ENCODE measurements at places on chromosomes 11 and 22.

- no peak for DNase-seq
Observed at GRCh38 chr11:12279672-12280108, 97.7 kb upstream of the PARVA start.

- DNase-seq: no peak
Observed at GRCh38 chr11:128886406-128887124, 4.6 kb upstream of the KCNJ5 start.

GRCh38 chr11:69278091-69278867 lies 15.7 kb upstream of the MYEOV start:
- DNase-seq: no peak

DNA sequence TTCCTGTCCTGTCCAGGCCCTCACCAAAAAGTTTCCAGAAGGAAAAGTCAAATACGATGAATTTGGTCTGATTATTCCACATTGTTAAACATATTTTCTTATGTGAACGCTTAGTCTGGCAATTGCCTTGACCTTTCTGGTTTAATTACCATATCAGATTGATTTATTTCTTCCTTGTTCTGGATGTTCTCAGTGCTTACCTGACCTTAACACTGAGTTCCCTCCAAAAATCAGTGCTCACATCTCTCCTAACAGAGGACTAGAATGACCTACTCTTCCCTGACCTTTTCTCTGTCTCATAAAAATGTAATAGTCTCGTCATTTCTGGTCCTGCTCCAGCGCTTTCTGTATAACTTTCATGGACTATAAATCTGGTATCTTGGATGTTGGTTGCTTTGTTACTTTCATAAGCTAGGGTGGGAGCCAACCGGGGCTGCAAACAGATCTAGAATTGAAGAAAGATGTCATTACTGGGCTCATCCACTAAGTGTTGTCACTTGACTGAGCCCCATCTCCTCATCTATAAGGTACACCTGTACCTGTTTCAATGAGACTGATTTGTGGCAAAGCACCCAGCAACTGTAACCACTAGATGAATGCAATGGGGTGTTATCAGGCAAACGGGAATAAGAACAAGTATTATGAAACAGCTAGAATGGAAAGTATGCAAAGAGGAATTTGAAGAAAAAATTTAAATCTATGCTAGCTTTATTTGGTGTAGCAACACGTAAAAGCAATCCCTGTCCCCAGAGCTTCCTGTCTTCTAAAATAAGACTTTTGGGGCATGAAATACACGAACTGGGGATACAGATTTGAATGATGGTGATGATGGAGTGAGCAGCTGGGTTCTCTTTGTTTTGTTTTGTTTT lies 2.4 kb downstream of the FADS2 start:
- no peak for DNase-seq

GRCh38 chr11:60699284-60699691 lies at the start of gene MS4A8:
MS4A8 (plus strand) TSS chr11:60699612; CDS start chr11:60700861, 1,249 bp downstream.
- no peak for DNase-seq

GRCh38 chr11:90453525-90453924 lies 230.7 kb upstream of the CHORDC1 start:
- no peak for DNase-seq

DNA sequence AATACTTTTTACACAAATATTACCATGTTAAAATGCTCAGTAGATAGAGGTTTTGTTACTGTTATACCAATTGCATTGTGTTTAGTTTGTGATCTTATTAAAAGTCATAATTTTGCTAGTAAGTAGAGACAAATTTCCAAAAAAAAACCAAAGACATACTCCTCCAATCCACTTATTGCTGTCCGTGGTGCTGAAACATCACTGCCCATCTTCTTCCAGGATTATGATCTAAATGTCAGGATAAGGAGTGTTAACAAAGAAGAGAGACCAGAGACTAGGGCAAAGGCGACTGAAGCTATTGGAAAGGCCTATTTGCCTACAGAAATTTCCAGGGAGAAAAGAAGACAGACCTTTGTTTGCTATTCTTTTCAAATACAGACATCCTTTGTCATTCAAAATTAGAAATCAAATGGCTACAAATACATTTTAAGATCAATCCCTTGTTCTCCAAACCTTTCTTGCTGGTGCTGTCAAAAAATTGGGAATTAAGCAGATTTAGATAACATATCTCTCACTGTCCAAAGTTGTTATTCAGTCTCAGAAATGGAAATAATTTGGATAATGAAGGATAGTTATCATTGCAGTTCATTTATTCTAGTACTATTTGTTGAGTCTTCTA lies 199.7 kb downstream of the C11orf91 start:
- no peak for DNase-seq

GRCh38 chr22:38706101-38706900 lies 557 bp downstream of the GTPBP1 start:
- DNase-seq: peak; percentile 67

All from activated T-cell treated with anti-CD3 and anti-CD28 coated beads, Interleukin-2, amount 50 U/mL, for 24 hours (primary cell).